ENCODE measurements at places on chromosomes 2 and 18.

DNA sequence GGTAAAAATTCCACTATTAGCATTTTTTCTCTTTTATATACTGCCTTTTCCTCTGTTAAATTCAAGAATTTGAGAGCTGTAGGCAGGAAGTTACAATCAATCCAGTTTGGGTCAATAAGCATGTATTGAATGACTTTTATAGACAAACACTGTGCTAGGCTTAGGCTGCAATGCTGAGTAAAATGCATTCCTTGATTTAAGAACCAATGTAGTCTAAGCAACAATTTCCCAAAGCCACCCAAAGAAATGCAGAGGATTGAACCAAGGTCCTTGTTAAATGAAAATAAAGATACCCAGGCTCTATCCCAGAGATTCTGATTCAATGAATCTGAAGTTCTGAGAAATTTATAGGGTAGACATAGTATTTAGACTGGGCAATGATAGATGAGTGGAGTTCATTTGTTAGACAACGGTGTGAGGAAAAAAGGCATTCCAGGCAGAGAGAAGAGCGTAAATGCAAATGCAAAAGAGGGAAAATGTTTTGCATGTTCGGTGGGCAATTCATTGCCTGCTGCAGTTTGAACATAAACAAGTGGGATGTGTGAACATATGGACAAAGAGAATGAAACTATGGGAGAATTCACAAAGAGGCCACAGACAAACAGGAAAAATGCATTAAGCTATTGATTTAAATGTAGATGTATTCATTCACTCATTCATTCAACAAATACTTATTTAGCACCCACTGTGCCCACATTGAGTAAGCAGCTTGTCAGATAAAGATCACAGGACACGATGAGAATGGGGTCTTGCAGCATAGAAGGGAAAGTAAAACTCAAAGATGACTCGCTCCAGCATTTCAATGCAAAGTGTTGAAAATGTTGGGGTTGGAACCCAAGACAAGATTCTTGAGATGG is 107.1 kb downstream of the EVA1A start:
- no peak for DNase-seq

- DNase-seq = no peak
Measured at GRCh38 chr2:14303366-14304115, 329.0 kb upstream of the LRATD1 start.

GRCh38 chr2:45046786-45047185 is 37.5 kb upstream of the SIX2 start:
- DNase-seq = no peak

DNA sequence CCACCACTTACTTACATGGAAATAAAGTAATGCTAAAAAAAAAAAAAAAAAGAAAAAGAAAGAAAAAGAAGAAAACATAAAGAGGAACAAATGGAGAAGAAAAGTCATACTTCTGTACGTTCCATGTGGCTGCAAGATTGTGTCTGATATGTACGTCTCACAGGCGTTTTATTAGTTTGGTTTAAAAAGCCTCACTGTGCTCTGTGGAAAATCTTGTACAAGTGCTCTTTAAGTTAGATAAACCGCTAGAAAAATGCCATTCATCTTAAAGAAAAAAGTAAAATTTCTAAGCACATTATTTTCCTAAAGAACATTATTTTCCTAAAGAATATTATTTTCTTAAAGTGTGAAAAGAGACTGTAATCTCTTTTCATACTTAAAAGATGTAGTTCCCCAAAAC is 165.1 kb downstream of the ZNF521 start:
- no peak for DNase-seq

GRCh38 chr18:77008576-77009315 is 123.8 kb downstream of the MBP start:
- no peak for DNase-seq

DNA sequence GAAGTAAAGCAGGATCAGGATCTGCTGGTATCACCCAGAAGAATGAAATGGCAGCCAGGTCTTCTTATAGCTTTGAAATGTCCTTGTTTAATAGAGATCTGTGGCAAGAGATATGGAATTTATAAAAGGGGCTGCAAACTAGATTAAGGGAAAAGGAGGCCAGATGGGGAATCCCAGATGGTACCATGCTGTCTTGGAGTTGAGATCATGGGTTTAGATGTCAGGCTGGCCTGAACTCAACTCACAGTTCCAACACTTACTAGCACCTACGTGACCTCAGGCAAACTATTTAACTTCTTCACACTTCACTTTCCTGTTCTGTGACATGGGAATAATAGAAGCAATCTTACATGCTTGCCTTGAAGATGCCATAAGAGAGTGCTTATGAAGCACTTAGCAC is 188.2 kb downstream of the ALK start:
- peak; percentile 77 for DNase-seq

DNA sequence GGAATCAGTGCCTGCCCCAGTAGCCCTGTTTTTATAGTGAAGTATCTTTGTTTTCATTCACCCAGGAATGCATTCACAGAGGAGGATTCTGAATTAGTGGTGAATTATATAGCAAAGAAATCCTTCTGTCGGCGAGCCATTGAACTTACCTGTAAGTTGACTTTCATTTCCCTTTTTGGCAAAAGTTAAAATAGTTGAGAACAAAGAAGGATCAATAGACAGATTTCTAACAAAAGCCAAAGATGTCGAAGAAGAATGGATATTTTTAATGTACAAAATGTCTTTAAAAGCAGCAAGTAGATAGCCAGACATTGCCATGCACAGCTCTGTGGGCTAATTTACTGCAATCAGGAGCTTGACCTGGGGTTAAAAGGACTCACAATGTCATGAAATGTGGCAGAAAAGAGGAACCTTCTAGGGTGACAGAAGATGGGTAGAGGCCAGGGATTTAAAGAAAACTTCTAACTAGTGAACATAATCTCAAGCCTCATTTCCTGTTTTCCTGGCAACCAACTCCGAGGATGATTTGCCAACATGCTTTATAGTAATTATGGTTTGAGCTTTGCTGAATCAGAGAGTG is 53.8 kb upstream of the TMEM87B start:
- DNase-seq = peak; percentile 39

DNA sequence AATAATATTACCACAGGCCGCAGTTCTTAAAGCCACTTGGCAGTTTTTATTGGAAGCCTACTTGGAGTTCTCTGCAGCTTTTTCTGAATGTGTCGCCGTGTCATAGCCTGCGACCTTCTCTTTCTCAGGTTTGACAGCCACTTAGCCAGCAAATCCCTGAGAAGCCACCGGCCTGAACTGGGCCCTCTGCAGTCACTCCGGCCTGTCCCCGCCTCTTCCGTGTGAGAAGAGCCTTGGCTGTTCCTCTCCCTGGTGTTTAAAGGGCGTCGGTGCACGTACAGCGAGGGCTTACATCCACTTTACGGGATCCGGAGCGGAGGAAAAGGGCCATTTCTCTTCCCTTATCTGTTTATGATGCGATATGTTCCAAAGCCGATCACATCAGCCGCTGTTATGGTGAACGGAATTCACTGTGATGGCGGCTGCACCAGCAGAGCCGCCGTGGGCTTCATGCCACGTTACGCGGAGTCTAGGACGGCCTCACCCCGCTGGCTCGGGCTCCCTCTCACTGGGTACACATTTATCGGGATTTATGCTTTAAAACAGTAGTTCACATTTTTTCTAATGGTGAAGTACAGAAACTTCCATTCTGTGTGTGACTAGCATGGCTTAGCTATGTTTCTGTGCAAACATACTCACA is 66.8 kb downstream of the GBX2 start:
- no peak for DNase-seq

DNA sequence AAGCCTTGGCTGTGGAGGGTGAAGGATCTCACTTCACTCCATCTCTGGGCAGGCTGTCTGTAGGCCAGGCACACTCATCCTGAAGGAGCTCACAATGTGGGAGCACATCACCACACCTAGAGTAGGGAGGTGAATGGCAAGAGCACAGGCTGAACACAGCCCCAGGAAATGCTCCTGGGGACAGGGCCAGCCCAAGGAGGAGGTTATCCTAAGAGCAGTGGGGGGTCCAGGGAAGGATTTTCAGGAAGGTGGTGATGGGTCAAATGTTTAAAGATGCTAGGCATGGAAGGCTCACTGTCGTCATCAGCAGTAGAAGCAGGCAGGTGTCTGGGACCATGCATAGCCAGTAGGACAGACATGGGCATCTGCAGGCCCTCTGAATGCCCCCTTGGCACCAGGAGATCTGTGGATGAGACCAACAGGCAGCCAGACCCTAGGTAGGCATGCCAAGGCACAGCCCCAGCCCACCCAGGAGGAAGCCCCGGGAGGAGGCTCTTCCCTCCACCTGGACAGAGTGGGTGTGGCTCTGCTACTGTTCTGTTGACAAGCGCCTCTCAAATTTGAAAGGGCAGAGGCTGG is 91.7 kb upstream of the RAB6C start:
- DNase-seq = no peak

GRCh38 chr2:51268191-51268590 is 236.3 kb upstream of the NRXN1 start:
- DNase-seq = no peak

DNA sequence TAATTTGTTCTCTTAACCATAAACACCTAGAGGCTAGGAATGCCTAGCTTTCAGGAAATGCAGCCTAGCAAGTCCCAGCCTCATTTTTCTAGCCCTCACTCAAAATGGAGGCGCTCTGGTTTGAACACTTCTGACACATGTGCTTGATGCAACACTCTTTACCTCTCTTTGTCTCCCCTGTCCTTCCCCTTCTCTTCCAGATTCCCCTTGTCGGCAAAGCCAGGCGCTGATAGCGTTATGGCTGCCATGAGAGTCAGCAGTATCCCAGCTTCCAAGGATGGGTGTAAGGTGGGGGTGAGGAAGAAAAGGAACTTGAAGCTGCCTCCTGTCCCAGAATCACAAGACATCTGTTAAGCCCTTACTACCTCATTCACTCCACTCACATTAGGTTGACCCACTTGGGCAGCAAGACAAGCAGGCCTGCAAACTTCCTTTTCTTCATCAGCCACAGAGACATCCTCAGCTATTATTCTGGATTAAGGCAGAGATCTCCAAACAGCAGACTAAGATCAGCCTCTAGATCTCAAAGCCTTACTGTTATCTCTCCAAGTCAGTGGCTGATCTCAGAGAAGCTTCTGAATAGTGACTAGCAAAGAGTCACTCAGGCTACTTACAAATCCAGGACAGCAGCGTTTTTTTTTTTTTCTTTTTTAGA is 1.9 kb upstream of the ST3GAL5 start:
- no peak for DNase-seq

DNA sequence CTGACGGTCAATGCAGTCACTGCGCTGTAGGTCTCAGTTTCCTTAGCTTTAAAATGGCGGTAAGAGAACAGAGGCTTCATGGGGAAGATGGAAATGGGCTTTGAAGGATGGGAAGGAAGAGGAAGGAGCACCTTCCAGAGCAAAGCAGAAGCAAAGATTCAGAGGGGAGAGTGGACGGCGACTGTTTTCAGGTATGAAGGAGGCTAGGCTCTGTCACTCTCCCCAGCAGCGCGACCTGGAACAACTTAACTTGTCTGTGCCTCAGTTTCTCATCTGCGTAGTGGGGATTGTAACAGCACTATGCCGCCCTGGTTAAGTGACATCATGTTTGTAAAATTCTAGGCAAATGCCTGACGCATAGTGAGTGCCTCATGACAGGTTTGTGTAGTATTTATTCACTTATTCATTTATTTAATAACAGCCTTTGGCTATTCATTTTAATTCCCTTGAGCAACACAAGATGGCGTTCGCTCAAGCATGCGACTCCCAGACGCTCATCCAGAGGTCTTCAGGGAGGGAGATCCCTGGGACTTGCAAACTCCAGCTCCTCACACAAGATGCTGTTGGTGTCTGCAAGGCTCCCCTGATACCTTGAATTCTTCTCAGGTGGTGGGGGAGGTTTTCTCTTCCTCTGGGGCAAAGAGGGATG is 336.3 kb downstream of the DYSF start:
- peak; percentile 3 for DNase-seq

DNA sequence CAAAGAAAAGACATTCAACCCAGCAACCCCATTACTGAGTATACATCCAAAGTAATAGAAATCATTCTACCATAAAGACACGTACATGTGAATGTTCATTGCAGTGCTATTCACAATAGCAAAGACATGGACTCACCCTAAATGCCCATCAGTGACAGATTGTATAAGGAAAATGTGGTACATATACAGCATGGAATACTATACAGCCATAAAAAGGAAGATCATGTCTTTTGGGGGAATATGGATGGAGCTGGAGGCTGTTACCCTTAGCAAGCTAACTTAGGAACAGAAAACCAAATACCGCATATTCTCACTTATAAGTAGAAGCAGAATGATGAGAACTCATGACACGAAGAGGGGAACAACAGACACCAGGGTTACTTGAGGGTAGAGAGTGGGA is 145.9 kb downstream of the GULP1 start:
- DNase-seq = no peak

DNA sequence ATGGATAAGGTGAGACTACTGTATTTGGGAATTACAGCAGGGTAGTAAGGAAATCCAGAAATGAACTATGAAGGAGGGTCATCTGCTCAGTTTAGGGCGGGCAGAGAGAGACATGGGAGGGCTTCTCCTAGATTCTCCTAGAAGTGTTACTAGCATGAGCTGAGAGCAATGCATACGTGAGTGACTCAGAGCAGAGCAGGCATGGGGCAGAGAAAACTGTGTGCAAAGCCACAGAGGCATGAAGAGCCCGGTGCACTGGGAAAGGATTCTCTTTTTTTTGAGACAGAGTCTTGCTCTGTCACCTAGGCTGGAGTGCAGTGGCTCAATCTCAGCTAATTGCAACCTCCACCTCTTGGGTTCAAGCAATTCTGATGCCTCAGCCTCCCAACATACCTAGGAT is 116.2 kb downstream of the SOCS6 start:
- DNase-seq = no peak

DNA sequence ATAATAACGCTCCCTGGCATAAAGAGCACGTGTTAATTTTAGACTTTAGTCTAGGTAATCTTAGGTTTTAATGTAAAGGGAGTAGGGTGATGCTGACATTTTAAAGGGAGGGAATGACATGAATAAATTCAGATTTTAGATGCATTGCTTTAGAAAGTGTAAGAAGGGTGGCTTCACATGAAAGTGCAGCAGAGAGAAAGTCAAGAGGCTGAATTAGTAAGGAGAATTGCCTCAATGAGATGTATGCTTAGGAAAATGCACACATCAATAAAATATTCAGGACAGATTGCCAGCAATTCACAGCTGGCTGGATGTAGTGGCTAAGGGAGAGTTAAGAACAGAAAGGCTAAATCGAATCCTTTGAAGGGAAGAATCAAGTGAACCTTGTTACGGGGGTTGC is 165.5 kb upstream of the CDH19 start:
- no peak for DNase-seq

DNA sequence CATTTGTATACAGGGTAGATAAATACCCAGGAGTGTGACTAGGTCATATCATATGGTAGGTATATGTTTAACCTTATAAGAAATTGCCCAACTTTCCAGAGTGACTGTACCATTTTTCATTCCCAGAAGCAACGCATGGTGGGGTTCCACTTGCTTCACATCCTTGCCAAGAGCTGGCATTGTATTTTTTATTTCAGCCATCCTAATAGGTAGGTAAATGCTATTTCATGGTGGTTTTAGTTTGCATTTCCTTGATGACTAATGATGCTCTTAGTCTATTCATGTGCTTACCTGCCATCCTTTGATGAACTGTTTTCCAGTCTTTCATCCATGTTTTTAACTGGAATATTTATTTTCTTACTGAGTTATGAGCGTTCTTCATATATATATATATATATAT is 51.9 kb downstream of the MAP4K3 start:
- no peak for DNase-seq
